ENCODE measurements at places on chromosomes 2 and 18.

- DNase-seq, result no peak
Measured at GRCh38 chr18:7722955-7723354, 155.8 kb downstream of the PTPRM start.

DNA sequence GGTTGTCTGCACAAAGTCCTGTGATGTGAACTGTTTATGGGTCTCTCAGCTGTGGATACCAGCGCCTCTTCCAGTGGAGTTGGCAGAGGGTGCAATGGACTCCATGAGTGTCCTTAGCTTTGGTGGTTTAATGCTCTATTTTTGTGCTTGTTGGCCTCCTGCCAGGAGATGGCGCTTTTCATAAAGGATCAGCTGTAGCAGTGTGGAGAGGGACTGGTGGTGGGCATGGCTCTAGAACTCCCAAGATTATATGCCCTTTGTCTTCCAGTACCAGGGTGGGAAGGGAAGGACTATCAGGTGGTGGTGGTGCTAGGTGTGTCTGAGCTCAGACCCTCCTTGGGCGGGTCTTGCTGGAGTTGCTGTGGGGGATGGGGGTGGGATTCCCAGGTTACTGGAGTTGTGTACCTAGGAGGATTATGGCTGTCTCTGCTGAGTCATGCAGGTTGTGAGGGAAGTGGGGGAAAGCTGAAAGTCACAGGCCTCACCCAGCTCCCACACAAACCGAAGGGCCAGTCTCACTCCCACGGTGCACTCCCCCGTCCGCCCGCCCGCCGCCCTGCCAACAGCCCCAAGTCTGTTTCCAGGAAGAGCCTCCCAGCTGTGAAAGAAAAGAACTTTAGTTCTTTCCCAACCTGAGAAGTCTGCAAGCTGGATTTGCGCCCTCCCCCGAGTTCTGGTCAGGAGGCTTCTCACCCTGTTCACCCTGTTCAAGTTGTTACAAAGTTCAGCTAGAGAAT is 108.1 kb downstream of the MARCO start:
- no peak for DNase-seq

- DNase-seq, result no peak
Measured at GRCh38 chr18:42850174-42851083, 265.1 kb downstream of the RIT2 start.

- no peak for DNase-seq
Measured at GRCh38 chr2:213015387-213016165, 135.8 kb downstream of the IKZF2 start.

DNA sequence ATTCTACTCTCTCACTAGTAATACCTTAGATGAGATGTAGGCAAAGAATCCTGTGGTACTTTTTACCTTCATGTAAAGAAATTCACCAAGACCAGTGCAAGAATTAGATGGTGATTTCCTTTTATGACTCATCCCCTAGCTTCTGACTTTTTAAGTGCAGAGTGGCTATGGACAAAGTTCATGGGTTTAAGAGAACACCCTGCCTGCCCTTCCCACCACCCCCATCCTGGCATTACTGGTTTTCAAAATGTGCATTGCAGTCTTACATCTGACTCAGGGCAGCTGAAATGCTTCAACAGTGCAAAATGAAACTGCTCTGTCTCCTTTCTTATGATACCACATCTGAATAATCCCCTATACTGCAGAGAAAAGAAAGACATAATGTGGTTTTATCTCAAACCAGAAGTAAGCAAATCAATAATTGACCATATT is 22.6 kb downstream of the MAIP1 start:
- no peak for DNase-seq

GRCh38 chr18:68833756-68834155 is 35.9 kb downstream of the CCDC102B start:
- DNase-seq, result no peak

DNA sequence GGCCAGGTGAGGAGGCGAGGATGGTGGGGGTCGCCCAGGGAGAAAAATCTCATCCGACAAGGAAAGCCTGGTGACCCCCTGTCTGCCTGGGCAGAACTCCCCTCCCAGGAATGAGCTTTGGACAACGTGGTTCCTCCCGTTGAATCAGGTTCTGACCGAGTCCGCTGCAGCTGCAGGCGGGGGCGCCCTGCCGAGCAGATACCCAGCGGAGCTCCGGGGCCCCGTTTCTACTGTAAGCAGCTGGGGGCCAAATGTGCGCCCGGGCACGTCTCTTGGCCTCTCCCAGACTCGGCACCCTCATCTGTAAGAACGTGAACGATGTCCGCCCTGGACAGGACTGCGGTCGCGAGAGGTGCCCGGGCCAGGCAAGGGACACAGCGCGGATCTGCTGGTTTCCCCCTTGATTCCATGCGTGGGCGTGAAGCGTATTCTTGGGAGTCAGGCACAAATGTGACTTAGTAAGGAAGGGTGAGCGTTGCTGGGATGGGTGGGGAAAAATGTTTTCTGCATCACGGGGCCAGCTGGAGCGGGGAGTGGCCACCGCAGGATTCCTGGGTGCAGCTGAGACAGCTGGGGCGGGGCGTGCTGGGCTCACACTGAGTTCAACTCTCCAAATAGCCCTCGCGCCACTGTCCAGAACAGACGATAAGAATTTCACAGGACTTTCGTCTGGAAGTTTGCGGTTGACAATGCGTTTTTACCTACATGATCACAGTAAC is 20.2 kb upstream of the TUBB6 start:
- no peak for DNase-seq

GRCh38 chr2:182426082-182426917 is 536 bp downstream of the PDE1A start:
- DNase-seq, result no peak

DNA sequence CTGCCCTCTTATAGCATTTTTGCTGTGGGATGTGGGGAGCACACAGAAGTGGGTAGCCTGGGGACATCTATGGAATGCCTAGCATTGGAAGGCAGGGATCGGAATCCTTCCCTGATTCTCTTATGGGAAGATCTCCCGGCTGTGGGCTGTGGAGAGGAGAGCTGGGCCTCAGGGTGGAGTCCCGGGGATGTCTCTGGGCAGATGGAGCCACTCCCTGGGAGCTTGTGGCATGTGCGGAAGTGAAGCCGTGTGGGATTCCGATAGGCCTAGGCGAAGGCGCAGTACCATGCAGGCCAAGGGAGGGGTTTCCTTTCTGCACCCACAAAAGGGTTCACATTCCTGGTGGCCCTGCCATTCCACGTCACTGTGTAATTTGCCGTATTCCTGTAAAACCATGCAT is 87.9 kb downstream of the GLI2 start:
- no peak for DNase-seq

DNA sequence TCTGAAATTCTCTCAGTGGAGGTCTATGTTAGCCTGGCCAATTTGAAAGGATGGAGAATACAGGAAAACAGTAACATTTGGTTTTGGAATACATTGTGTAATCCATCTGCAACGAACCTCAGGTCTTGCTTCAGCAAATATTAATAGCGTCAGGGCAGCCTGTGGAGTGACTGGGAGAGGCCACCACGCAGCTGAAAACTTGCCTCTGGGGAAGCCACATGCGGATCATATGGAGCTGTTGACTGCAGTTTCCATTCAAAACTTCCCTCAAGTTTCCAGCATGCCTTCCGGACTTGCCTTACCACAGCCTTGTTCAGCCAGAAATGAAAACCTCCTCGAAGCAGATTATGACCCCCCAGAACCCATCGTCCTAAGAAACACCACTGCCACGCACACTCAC is 25.7 kb downstream of the BCL11A start:
- DNase-seq, result no peak

- DNase-seq, result no peak
Measured at GRCh38 chr2:229901819-229902218, 20.0 kb downstream of the TRIP12 start.

DNA sequence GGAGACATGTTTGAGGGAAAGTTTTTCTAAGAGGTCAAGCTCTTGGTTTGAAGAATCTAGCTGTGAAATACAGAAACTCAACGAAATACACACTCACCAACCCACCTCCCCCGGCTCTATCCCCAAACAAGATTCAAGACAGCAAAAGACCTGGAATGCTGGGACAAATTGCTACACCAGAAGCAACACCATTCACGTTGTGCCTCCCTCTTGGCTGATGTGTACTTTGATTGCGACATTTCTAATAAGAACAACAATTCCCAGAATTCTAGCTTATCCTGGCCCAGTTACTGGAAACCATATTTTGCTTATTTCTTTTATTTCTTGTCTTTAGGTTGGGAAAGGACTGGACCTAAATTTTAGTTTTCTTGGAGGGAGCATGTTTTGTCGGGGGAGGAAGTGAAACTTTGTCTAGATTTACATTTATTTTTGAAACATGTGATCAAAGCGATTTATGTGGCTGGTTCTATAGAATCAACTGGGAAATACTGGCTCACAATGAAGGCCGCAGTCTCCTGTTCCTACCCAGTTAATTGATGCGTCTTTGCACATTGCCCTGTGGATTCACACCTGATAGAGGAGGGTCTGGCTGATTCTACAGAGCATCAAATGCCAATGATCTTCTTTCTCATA is 29.6 kb upstream of the LPIN1 start:
- no peak for DNase-seq

DNA sequence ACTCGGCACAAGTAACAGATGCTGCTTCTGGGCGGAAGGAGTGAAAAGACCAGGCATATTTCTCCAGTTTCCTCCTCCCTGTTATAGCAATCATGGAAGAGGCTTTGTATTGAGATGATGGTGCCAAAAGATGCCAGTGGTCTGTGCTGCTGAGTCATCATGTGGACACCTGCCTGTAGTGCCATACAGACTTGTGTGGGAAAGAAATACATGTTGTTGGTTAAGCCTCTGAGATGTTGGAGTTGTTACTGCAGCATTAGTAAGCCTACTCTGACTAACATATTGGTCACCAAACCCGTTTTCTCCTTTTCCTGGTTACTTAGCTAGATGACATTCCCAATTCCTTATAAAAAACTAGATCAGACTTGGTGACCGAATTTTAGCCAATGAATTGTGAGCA is 356.9 kb downstream of the ZNF521 start:
- no peak for DNase-seq

GRCh38 chr18:26700201-26700600 is 151.8 kb upstream of the KCTD1 start:
- DNase-seq, result no peak

DNA sequence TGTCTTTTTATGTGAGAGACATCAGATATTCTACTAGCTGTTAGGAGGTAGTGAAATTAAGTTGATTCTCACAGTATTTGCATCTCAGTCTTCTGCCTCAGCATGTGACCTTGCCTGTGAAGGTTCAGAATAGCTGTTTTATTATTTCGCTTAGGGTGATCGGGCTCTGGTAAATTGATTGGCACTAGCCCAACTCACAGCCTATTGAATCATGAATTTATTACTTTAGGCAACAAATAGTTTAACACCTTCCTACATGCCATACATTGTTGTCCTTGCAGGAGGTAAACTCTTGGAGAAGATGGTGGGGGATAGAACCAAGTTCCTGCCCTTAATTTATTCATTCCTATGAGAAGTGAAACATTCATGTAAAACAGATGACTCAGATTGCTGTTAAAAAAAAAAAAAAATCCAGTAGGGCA is 101.9 kb downstream of the GPD2 start:
- DNase-seq, result no peak

GRCh38 chr2:71784734-71785511 is 331.6 kb downstream of the DYSF start:
- no peak for DNase-seq

GRCh38 chr2:201860636-201861066 is 54.3 kb downstream of the CDK15 start:
- DNase-seq, result no peak

GRCh38 chr2:47295981-47296635 is 106.8 kb upstream of the MSH2 start:
- DNase-seq, result no peak

GRCh38 chr18:12287131-12287681 is 20.8 kb upstream of the TUBB6 start:
- no peak for DNase-seq

DNA sequence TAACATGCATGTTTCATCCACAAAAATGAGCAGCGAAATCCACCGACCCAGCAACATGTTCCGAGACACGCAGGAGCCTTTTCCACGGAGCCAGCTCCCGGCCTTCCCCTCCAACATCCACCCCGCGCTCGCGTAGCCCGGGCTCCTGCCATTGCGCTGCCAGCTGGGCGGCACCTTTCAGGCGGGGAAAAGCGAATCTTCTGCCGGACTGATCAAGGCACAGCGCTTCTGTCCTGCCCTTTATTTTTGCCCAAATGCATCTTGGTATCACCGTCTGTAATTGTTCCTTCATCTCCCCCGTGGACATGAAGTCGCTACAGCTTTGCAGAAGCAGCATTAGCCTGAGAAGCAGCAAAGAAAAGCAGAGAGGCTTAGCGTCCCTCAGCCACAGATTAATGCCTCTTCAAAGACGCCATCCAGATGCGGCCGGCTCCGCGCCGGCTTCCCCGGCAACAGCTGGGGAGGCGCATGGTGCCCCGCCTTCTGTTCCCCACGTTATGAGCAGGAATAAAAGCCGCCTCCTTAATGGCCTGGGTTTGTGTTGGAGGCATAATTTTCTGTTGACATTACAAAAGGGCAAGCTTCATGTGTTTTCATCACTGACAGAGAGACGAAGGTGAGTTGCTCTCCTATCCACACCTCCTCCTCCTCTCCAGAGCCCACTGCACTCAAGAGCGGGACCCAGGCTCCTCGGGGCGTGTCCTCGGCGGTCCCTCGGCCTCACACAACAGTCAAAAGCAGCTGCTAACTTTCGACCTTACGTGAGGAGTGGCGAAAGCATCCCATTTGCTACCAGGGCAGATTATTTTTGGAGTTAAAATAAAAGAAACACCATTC is 122.1 kb upstream of the SALL3 start:
- no peak for DNase-seq

DNA sequence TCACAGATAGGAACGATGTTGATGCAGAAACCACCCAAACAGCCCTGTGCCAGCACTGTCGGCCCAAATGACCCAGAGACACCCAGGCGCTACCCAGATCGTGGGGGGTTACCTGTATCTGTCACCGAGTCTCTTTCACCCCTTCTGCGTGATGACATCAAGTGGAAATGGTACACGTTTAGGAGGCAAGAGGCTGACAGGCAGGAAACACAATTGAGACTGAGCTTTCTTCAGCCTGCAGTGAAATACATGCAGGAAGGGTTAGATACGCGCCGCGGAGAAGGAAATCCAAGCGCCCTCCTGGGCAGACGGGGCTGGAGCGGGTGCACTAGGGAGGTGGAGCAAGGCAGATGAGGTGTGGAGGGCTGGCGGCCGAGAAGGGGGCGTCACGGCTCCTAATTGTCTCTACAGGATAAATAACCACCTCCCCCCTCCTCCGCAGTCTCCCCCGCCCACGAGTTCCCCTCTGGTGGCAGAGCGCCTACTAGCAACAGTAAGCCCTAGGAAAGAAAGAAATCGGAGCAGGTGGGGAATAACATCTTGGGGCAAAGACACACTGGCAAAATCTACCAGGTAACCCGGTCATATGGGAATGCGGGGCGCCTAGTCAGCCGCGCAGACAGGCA is at the start of gene RNF152:
TSS of gene RNF152 (minus strand) at position 325 of the 626 bp plus-strand sequence. CDS start 76,544 bp downstream, outside the sequence.
- peak; percentile 21 for DNase-seq

GRCh38 chr18:7807936-7808453 is 240.9 kb downstream of the PTPRM start:
- DNase-seq, result no peak

- DNase-seq, result no peak
Measured at GRCh38 chr2:112195167-112195766, 57.1 kb downstream of the FBLN7 start.

DNA sequence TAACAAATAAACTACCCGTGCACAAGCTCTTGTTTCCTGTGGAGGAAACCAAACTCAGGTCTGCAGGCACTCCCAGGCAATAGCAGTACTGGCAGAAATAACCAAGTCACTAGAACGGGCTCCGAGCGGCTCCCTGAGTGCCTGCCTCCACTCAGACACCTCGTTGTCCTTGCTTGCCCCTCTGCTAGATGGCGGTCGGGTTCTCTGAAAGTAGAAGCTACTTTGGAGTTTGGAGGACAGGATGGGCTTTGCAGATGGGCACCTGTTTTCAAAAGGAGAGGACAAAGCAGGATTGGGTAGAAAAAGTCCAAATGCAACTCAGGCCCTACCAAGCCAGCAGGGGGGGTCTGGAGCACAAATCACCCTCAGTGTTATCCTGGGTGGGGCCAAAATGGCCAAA is 136.4 kb downstream of the LRRC30 start:
- DNase-seq, result no peak
